ENCODE measurements at places on chromosomes 2 and 18.

DNA sequence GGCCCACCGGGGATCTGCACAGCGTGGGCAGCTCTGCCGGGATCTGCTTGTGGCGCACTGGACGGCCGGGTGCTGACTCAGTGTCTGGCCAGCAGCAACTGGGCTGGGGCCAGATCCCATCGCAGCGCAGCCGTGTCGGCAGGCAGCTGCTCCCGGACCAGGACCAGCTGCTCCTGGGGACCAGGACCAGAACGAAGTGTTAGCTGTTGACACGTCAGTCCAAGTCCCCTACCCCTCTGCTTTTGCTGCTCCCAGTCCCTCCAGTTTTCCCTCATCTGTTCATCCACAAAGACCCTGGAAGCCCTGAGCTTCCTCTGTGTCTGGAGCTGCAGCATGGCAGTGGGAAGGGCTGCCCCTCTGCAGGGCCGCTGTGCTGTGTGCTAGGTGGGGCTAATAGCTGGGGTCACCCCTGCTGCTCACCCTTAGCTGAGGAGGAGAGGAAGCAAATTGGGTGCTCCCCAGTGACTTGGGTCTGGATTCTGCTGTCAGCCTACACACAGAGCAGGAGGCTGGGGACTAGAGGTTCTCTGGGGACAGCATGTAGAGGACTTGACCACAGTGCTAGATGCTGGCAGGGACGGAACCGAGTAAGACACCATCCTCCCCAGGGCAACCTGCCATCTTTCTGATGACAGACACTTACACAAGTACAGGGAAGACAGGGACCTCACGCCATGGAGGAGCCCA is 16.9 kb upstream of the KIF1A start:
- no peak for DNase-seq

DNA sequence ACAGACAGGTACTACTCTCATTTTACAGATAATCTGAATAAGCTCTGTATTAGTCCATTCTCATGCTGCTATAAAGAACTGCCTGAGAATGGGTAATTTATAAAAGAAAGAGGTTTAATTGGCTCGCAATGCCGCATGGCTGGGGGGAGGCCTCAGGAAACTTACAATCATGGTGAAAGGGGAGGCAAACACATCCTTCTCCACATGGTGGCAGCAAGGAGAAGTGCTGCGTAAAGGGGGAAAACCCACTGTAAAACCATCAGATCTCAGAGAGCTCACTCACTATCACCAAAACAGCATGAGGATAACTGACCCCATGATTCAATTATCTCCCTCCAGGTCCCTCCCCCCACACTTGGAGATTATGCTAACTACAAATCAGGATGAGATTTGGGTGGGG is 254.4 kb downstream of the KCNE4 start:
- no peak for DNase-seq

DNA sequence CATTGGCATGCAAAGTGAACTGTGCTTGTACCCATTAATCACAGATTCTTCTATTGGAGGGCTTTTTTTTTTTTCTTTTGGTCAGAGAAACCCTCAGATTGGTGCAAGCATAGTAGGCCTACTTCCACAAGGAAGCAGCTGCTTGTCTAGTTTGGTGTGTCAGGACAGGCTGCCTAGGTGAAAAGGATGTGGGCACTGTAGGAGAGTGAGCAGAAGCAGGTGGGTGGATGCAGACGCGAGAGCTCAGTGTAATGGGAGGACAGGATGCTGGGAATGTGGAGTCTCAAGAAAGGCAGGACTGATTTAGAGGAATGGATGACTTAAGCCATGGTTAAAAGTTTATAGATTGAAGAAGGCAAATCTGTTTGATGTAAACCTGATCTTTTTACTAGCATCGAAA is 3.1 kb downstream of the ELP2 start:
- DNase-seq = no peak

- no peak for DNase-seq
These were observed 63.0 kb downstream of the REEP1 start for GRCh38 chr2:86274265-86274917.

DNA sequence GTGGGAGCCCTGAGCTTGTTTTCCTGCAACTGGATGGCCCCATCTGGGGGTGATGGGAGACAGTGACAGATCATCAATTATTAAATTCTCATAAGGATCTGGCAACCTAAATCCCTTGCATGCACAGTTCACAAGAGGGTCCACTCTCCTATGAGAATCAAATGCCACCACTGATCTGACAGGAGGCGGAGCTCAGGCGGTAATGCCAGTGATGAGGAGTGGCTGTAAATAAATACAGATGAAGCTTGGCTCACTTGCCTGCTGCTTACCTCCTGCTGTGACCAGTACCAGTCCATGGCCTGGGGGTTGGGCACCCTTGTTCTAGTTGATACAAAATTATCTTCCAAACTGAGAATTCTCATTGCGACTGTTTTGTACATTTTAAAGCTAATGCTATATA is 258.6 kb downstream of the CTNNA2 start:
- DNase-seq = no peak

GRCh38 chr2:156483741-156484173 is 47.6 kb downstream of the GPD2 start:
- DNase-seq = no peak

DNA sequence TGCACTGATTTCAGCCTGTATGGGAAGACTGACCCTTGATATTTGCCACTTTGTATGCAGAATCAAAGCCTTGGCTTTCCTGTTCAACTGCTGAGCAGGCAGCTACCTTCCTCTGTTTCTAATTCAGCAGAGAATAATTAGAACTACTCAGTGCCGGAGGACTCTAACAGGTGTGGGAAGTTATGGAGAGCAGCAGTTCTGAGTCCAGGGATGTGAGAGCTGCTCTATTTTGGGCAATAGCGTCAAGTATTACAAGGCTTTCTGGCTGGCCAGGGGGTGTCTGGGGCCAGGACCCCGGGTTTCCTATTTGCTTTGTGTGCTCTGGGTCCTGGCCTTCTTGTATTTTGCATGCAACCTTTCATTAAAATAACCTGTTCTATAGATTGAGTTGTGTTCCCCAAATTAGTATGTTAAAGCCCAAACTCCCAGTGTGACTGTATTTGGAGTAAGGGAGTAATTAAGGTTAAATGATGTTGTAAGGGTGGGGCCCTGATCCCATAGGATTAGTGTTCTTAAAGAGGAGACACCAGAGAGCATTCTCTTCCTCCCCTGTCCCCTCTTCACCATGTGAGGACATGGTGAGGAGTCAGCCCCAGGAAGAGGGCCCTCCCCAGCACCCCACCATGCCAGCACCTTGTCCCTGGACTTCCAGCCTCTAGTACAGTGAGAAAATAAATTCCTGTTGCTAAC is 5.6 kb upstream of the NTSR2 start:
- DNase-seq = no peak

GRCh38 chr2:31987454-31988220 is 23.2 kb downstream of the MEMO1 start:
- DNase-seq = no peak

GRCh38 chr18:44541781-44542180 is 138.9 kb upstream of the SETBP1 start:
- DNase-seq = no peak

GRCh38 chr18:43129946-43130524 is 14.6 kb upstream of the RIT2 start:
- DNase-seq = no peak

DNA sequence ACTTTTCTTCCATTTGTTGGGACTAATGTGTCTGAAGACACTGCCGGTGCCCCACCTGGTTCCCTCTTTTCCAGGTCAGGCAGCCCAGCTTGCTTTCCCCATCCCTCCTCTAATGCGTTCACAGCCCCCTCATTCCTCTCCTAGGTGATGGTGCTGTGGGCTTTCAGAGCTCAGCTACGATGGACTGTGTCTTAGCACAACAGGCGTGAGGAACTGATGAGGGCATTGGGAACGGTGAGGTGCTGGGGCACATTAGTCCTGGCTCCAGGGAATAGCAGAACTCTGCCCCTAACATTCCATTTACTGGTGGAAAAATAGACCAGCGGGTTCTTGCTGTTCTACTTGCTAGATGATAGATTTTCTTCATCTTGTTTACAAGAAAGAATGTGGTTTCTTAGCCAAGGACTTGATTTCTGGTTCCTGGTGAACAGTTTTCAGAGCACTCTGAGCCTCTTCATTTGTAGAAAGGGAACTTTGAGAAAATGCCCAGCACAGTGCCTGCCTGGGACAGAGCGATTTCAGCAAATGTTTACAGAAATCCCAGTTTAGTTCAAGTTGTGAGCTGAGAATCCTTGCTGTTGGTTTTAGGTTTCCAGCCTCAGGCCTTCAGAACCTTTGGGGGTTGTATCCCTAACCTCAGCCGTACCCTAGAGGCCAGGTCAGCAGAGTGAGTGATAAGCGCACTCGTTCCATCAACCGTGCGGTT is 42.5 kb downstream of the LDLRAD4 start:
- no peak for DNase-seq

DNA sequence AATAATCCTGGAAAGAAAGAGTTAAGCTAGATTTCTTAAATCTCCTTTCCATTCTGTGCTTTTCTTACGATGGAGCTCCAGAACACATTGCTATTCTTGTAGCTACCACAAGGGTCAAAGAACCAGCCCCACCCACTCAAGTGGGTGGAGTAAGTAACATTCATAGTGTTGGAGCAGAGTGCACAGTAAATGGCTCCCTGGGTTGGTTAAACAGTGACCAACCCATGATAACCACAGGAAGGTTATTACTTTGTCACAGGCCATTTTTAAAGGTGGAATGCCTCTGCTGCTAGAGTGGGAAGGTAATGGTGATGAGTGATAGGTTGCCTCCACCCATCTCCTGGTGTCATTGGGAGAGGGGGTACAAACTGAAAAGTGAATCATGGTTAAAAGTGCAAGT is 13.9 kb downstream of the ARPC2 start:
- no peak for DNase-seq

DNA sequence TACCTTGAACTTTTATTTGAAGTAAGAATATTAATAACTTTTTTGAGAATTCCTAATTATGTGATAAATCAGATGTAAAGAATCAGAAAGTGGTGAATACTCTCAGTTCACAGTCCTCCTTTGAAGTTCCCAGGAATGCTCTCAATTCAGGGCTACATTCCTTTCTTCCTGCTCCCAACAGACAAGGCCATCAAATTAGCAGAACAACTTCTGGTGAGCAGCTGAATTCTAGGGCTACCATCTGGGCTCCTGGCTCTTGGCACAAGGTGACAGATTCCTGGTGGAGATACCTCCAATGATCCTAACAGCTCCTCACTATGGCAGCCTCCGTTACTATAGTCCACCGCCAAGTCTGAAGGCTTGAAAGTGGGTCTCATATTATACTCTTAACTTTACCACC is 37.8 kb upstream of the OLA1 start:
- no peak for DNase-seq

Data from forelimb muscle (tissue), 1 donor.